Activated CD4-positive, alpha-beta T cell treated with anti-CD3 and anti-CD28 coated beads for 1 hour (primary cell): ENCODE measurements at places on chromosomes 13 and 19.

- DNase-seq, result no peak
Observed at GRCh38 chr19:5093948-5094718, 125.2 kb downstream of the KDM4B start.

DNA sequence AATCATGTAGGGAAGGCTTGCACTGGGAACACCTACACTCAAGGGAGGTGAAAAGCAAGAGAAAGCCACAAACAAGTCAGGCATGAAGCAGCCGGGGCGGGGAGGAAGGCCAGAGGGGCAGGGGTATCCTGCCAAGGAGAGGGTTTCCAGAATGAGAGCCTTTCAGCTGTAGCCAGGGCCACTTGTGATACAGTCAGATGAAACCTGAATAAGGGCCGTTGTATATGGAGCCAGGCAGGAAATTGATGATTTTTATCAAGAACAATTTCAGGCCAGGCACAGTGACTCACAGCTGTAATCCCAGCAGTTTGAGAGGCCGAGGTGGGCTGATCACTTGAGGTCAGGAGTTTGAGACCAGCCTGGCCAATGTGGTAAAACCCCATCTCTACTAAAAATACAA is 4.4 kb downstream of the TRPM4 start:
- no peak for DNase-seq

DNA sequence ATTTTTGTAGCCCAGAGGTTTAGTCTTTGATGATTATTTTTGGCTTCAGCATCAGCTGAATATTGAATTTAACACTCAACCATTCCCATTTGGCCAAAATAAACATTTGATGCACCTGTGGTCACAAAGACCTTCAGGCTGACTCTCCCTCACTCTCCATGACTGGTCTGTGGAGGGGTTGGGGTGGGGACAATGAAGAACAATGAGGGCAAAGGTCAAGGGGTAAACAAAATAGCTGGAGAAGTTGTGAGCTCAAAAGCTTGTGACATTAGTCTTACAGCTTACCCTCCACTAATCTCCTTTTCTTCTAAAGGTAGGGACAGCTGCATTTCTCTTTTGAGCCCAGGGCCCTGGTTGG is 86.9 kb downstream of the SLC15A1 start:
- DNase-seq, result no peak

GRCh38 chr13:98233127-98233526 is 56.1 kb upstream of the RNF113B start:
- no peak for DNase-seq

DNA sequence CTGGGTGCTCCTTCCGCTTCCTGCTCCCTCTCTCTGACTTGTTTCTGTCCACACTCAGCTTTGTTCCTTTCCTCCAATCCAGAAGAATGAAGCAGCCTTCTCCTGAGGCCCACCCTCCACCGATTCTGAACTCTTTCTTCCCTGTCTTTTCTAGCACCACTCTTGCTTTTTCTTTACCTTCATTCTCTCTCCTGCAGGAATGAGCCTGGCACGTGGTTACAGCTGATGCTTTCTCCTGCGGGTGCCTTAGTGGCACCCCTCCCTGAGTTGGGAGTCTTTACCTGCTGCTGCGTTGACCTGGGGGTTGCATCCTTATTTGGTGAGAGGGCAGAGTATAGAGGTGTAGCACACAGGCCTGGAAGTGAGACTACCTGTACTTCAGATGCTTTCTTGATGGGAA is 6.2 kb downstream of the UBAC2 start:
- DNase-seq, result no peak

GRCh38 chr19:46211201-46211881 is 18.2 kb upstream of the IGFL1 start:
- DNase-seq, result no peak

GRCh38 chr13:72384879-72385278 is 342.6 kb downstream of the MZT1 start:
- DNase-seq, result no peak

DNA sequence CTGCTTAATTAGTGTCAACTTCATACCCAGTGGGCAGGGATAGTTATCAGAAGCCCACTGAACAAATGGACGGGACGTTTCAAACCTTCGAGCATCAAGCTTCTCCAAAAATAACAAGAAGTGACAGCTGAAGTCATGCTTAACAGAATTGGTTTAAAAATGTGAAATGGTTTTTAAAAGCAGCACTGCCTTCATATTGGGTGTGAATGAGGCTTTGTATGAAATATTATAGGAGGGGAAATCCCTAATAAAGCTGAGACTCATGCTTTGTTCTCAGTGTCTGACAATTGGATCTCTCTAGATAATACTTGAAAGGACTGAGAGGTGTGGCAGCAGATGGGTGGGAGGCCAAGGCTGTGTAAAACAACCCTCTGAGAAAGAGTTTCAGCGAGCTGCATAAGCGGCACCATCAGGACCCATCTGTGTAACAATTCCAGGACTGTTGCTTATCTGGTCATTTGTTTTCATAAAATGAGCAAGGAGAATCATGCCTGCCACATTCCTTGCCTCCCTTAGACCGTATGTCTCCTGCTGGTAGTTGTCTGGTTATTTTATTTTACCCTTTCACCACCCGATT is 667.7 kb downstream of the DIAPH3 start:
- DNase-seq, result no peak

- DNase-seq, result no peak
Observed at GRCh38 chr19:33781996-33782395, 14.7 kb upstream of the KCTD15 start.

DNA sequence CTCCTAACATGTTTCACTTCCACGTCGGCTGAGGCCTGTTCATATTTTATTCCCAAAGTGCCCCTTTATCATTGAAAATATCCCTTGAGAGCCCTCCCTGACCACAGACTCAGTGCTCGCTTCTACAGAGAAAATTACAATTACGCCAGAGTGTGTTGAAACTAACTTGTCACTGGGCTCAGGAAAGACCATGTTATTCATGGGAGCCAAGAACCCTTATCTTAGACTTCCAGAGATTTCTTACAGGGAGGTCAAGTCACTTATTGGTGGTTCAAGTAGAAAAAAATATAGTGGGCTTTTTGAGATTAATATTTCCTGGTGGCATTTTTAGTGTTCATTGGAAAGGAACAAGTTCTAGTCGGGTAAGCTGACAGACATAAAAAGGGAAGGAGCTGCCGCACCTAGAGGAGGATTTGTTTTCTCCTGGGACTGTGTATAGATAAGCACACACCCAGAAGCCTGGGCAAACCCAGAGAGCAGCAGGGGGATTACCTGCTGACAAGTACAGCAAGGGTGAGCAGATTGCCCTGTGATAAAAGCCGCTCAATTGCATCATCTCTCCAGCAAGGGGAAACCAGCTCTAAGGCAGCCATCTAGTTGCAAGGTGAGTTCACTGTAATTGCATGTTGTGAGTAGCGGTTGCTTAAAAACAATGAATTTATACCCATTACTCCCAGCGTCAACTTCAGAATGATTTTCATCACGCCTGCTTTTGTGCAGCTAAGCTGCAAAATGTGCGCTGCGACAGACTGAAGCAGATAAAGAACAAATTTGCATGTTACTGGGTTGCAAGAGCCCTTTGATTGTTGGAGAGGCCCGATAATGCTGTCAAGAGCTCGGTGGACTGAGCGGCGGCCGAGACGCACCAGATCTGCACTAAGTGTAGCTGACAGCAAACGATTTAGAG is 46.2 kb downstream of the DCT start:
- no peak for DNase-seq

DNA sequence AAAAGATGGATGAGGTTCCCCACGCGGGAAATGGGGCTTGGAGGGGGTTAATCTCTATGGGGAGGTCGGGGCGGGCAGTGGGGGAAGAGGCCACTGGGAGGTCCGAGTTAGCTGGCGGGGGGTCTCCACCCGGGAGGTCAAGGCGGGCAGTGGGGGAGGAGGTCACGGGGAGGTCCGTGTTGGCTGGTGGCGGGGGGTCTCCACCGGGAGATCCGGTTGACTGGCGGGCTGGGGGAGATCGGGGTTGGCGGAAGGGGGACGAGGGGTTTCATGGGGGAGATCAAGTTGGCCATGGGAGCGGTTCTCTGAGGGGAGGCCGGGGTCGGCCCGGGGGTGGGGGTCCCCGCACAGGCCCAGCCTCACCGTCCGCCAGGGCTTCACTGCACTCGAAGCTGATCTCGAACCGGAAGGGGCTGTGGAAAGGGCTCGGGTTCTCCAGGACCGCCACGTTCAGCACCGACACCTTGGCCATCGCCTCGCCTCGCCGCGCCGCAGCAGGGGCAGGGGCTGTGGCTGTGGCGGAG is 342 bp downstream of the ASF1B start:
- DNase-seq, result no peak

DNA sequence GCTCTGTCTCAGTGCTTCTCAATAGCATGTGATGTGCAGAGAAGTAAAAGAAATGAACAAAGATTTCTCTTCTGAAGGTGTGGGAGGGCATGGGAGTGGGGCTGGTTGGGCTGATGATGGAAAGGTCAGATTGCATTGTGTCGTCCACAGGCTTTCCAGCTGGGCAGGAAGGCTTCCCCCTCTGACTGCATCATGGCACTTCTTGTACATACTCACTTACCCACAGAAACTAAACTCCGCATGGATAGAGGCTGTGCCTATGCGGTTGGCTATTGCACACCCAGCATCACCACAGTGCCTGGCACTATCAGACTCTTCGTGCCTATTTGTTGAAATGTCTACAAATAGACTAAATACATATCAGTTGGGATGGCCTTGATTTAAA is 24.4 kb upstream of the TNFSF11 start:
- no peak for DNase-seq

- DNase-seq, result no peak
Observed at GRCh38 chr13:42847891-42848663, 66.7 kb downstream of the FAM216B start.

DNA sequence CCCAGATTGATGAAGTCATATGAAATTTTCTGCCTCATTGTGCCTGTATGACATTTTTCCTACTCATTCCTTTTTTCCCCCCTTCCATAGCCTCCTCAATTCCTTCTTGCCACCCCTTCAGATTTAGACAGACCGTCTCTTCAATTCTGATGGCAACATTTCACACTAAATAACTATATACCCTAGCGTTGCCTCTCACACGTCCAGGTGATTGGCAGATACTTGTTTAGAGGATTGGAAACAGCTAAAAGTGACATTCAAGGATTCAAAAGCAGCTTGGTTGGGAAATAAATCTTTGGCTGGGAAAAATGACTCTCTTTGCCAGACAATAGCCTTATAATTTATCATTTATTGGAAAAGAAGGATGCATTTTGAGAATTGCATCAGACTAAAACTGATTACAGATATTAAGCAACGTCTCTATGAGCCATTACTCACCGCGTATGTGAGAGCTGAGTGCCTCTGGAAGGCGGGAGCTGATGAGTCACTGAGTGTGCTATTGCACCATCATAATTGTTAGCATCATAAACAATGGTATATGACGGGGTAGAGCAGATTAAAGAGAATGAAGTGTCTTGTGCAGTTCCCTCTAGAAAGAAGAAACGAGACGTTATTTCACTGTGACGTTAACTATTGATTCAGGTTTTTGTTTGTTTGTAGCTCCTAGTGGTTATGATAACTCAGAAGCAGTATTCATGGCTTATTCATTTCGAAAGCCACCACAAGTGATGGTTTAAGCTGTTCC is 61.1 kb upstream of the FAM216B start:
- no peak for DNase-seq

DNA sequence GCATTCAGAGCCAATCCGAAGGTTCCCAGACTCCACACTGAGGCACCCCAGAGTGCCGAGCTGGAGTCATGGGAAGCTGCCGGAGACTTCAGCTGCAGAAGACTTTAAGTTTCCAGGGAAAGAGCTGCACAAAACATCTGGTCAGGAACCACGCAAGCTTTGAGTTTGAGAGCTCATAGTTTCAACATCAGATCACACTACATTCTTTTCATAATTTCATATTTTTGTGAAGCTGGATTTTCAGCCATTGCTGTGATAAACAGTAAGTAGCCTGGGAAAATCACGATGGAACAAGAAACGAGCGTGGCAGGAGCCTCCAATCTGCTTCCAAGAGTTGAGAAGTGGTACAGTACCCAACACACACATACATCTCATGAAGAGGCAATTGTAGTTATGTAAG is 25.5 kb upstream of the ATP12A start:
- no peak for DNase-seq

DNA sequence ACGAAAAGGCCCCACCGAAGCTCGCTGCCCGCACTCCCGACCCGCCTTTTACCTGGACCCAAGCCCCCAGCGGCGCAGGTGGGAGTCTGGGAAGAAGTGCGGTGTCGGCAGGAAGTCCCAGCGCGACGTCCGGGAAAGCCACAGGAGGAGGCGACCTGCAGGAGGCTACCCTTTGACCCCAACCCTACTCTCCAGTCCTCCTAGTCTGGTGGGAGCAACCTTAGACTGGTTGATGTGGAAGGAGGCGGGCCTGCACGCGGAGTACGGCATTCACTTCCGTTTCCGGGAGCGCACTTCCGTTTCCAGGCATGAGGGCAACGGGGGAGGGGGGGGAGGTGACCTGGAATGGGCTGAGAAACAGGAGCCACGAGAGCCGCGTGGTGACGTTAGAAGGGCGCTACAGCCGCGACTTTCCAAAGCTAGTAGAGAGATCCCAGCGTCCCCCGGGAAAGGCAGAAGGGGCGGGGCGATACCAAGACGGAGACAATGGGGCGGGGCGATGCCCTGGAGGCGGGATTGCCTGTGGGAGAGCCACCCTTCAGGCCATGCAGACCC is 28.5 kb downstream of the ZNF266 start:
- DNase-seq, result peak; percentile 17

DNA sequence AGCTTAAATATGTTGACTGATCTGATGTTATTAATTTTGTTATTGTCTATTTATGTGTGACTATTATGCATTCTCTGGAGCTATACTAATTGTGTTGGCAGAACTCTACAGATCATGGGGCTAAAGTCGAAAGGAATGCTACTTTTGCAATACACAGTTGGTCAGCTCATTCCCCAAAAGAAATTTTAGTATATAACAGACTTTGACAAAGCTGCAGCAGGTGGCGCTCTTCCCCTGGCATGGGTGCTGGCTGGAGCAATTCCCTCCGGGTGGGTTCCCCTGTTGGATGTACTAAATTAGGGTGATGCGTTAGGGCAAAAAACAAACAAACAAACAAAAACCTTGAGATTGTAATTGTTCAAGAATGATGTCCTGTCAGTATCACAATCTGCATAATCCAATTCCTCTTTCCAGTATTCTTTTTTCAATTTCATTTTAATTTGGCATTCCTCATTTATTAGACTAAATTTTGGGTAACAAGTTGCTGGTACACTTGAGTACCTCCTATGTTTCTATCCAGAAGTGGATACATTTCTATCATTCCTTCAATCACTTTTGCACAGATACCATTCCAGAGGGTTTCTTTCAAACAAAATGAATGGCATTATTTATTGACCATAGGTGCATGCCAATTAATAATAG is 322.8 kb upstream of the EDNRB start:
- DNase-seq, result no peak

GRCh38 chr13:47463726-47464125 is 537.3 kb downstream of the SUCLA2 start:
- no peak for DNase-seq

GRCh38 chr13:23385931-23386330 is 47.6 kb downstream of the SACS start:
- no peak for DNase-seq

DNA sequence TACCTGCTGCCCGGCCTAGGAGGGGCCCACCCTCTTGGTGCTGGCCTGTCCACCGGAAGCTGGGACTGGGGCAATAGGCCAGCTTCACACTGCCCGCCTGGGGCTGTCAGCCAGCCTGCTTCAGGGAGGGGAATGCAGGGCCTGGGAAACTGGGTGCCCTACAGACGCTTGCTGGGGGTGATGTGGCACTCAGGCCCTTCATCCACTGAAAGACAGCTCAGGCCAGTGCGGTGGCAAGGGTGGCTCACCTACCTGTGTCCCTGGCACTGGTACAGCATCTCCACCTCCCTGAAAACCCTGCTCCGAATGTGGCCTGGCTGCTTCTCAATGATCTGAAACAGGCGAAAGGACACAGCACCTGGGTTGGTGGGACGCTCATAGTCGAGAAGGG is 7.8 kb downstream of the MKNK2 start:
- no peak for DNase-seq

- DNase-seq, result no peak
Observed at GRCh38 chr13:109204657-109205056, 575.2 kb downstream of the MYO16 start.
